A549 treated with ZK216348 at 1 μM for 4 hours (cell line): ENCODE measurements at places on chromosomes 5 and 9. TPM values are rescaled to one million over a fixed set of nuclear protein-coding genes. Genes with fewer than 3 reads are reported as not detected.

SLC36A2 gene
- not detected in 5 replicates for total RNA-seq

PCDHGB1 gene
- 1.1 to 1.9 TPM (median 1.8 TPM) in 5 replicates for total RNA-seq

SMIM32 gene
- not detected in 5 replicates for total RNA-seq

SLC34A1 gene
- total RNA-seq = not detected in 5 replicates

PRUNE2 gene
- not detected in 5 replicates for total RNA-seq

TNFSF15 gene
- total RNA-seq = 0.05 to 0.25 TPM (median 0.16 TPM) in 5 replicates

SLC28A3 gene
- total RNA-seq = 0.04 TPM in 1 of 5 replicates, not detected in the others

HSD17B4 gene
- 56.7 to 80.0 TPM (median 72.7 TPM) in 5 replicates for total RNA-seq

PCDHA11 gene
- total RNA-seq = 0.04 to 0.20 TPM (median 0.08 TPM) in 5 replicates

WDR38 gene
- 0.13 to 0.19 TPM (median 0.19 TPM) in 3 of 5 replicates, not detected in the others for total RNA-seq

MORN5 gene
- not detected in 5 replicates for total RNA-seq

HAPLN1 gene
- total RNA-seq = not detected in 5 replicates

C9 gene
- total RNA-seq = not detected in 5 replicates

FBP1 gene
- 0.11 to 0.15 TPM (median 0.13 TPM) in 3 of 5 replicates, not detected in the others for total RNA-seq

SPINK6 gene
- 0.52 to 1.7 TPM (median 0.65 TPM) in 3 of 5 replicates, not detected in the others for total RNA-seq

LCN9 gene
- not detected in 5 replicates for total RNA-seq

TMEM203 gene
- total RNA-seq = 29.5 to 49.4 TPM (median 47.9 TPM) in 5 replicates

ORM2 gene
- not detected in 5 replicates for total RNA-seq

TIMD4 gene
- 0.85 to 1.7 TPM (median 1.4 TPM) in 5 replicates for total RNA-seq

CA9 gene
- total RNA-seq = 3.0 to 7.1 TPM (median 6.1 TPM) in 5 replicates

HSD17B3 gene
- total RNA-seq = 0.34 TPM in 1 of 5 replicates, not detected in the others

WHRN gene
- total RNA-seq = 3.9 to 8.6 TPM (median 7.2 TPM) in 5 replicates

FOXD4L5 gene
- 0.06 to 0.11 TPM (median 0.11 TPM) in 3 of 5 replicates, not detected in the others for total RNA-seq

TAF11L14 gene
- not detected in 5 replicates for total RNA-seq

PKD2L2 gene
- not detected in 5 replicates for total RNA-seq

ZNF879 gene
- 0.30 to 0.65 TPM (median 0.63 TPM) in 5 replicates for total RNA-seq

FRMD3 gene
- 3.1 to 5.5 TPM (median 4.2 TPM) in 5 replicates for total RNA-seq

IL7R gene
- total RNA-seq = 0.19 to 0.55 TPM (median 0.35 TPM) in 5 replicates

TXNDC8 gene
- not detected in 5 replicates for total RNA-seq

DOCK2 gene
- total RNA-seq = 3.1 to 4.6 TPM (median 3.7 TPM) in 5 replicates

LCN1 gene
- 0.53 TPM in 1 of 5 replicates, not detected in the others for total RNA-seq

PURA gene
- total RNA-seq = 3.9 to 6.4 TPM (median 5.4 TPM) in 5 replicates

IL11RA gene
- 5.1 to 8.3 TPM (median 7.1 TPM) in 5 replicates for total RNA-seq

FRRS1L gene
- total RNA-seq = 0.15 to 0.47 TPM (median 0.19 TPM) in 5 replicates

PCDHGA1 gene
- total RNA-seq = 0.22 to 0.40 TPM (median 0.30 TPM) in 5 replicates

AMACR gene
- total RNA-seq = 14.0 to 17.7 TPM (median 16.9 TPM) in 5 replicates

NR5A1 gene
- total RNA-seq = 0.09 TPM in 1 of 5 replicates, not detected in the others

C1QTNF3 gene
- total RNA-seq = 0.09 to 0.33 TPM (median 0.13 TPM) in 4 of 5 replicates, not detected in the other

FLT4 gene
- total RNA-seq = 2.0 to 4.8 TPM (median 3.7 TPM) in 5 replicates

GABRA1 gene
- not detected in 5 replicates for total RNA-seq

JAK2 gene
- 1.5 to 3.6 TPM (median 2.8 TPM) in 5 replicates for total RNA-seq

SLC6A18 gene
- not detected in 5 replicates for total RNA-seq

PTPN3 gene
- total RNA-seq = 13.1 to 17.4 TPM (median 16.5 TPM) in 5 replicates

SHISAL2B gene
- 0.20 TPM in 1 of 5 replicates, not detected in the others for total RNA-seq

SH3PXD2B gene
- 12.4 to 18.8 TPM (median 17.8 TPM) in 5 replicates for total RNA-seq

TEK gene
- 0.06 to 0.12 TPM (median 0.07 TPM) in 5 replicates for total RNA-seq

HRCT1 gene
- 0.18 to 0.61 TPM (median 0.26 TPM) in 4 of 5 replicates, not detected in the other for total RNA-seq

SAXO1 gene
- total RNA-seq = not detected in 5 replicates

CDC20B gene
- total RNA-seq = 0.07 to 0.13 TPM (median 0.08 TPM) in 3 of 5 replicates, not detected in the others

PDE6A gene
- total RNA-seq = 0.19 to 0.38 TPM (median 0.25 TPM) in 5 replicates

OR1J2 gene
- total RNA-seq = not detected in 5 replicates

ASPN gene
- total RNA-seq = not detected in 5 replicates

LIX1 gene
- total RNA-seq = not detected in 5 replicates

PCDHGA11 gene
- 0.05 to 0.07 TPM in 2 of 5 replicates, not detected in the others for total RNA-seq

DNAJC25 gene
- 10.3 to 14.7 TPM (median 11.3 TPM) in 5 replicates for total RNA-seq

HTR4 gene
- not detected in 5 replicates for total RNA-seq
